ENCODE measurements at places on chromosomes 2 and 18. TPM values are rescaled to one million over a fixed set of nuclear protein-coding genes. Genes with fewer than 3 reads are reported as not detected.

DNA sequence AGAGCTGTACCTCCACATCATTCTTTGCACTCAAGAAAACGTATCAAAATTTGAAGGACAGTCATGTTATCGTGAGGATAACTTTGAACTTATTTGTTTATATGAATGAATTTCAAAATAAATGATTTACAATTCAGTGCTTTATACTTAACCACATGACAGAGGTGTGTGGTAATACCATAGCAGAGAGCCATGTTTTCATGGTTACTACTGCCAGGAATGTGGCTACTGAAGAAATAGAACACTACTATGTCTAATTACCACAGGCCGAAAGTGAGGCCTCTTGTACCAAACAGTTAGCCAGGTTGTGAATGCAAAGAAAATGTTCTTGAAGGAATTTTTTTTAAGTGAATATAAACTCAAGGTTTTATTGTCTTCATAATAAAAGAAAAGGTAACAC is 49.2 kb downstream of the AAK1 start:
- DNase-seq = no peak

CNDP1 gene
- not detected for total RNA-seq

DNA sequence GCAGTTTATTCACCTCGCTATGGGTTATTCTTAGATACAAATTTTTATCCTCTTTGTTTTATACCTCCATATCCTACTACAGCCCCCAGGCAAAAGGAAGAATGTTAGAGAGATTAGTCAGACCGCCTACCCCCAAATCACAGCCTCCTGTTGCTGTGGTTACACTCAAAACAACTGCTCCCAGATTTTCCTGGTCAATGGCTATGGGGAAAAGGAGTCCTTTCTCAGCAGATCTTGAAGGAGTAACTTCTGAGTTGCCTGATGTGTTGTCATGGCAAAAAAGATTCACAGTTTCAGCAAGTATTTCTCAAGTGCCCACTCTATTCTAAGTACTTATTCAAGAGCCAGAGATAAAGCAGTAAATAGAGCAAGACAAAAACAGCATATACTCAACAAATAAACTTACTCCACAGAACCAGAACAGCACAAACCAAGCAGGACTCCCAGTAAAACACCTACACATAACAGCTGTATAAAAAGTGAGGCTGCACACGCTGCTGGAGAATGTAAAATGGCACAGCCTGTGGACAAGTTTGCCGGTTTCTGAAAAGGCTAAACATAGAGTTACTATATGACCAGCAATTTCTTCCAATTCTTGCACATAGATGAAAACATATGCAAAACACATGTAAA is 104.8 kb downstream of the NOL10 start:
- peak; percentile 64 for DNase-seq

SNTG2 gene
- total RNA-seq = not detected

GRCh38 chr2:201231781-201232466 is 28.4 kb upstream of the CASP8 start:
- peak; percentile 96 for DNase-seq

DNA sequence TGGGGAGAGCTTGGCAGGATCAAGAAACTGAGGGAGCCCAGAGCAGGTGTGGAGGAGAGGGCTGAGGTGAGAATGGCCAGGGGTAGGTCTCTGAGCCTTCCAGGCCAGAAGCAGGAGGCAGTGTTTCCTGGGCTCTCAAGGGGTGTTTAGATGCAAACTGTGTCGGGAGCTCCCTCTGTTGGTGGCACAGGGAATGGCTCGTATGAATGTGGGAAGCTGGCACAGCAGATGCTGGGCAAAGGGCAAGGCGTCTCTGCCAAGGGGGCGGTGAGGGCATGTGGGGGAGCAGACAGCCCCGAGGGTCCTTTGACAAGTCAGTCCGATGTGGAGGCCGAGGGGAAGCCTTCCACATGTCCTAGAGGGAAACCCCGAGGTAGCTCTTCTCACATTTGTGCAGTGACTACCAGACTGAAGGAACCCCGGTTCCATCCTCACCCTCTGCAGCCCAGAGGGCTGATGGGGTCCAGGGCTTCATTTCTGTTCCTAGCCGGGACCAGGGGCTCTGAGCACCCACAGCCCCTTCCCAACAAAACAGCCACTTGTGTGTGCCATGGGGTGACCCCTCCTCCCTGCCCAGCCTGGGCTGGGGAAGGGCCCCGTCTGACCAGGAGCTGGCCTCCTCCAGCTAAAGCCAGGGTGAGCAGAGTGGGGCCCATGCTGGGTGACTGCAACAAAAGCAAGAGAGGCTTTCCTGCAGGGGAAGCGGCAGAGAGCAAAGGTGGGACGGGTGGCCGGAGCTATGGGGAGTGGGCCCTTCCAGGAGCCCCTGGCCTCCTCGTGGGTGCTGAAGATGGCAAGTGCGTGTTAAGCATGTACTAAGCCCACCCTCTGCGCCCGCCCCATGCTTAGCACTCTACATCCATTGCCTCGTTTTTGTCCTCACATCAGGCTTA is 103.4 kb downstream of the SEPTIN10 start:
- peak; percentile 84 for DNase-seq

- no peak for DNase-seq
Measured at GRCh38 chr18:46894124-46894523, 23.2 kb downstream of the PIAS2 start.

- DNase-seq = no peak
Measured at GRCh38 chr2:129233166-129233565, 746.3 kb upstream of the RAB6C start.

- DNase-seq = no peak
Measured at GRCh38 chr18:59902131-59902992, 2.6 kb downstream of the PMAIP1 start.

DNA sequence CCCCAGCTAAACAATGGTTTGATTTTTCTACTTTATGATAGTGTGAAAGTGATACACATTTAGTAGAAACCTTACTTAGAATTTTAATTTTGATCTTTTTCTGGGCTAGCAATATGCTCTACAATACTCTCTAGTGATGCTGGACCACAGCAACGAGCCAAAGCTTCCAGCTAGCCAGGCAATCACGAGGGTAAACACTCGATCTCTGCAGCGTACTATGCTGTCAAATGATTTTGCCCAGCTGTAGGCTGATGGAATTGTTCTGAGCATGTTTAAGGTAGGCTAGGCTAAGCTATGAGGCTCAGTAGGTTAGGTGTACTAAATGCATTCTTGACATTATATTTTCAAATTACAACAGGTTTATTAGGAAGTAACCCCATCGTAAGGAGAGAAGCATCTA is 207.5 kb downstream of the LRRTM4 start:
- no peak for DNase-seq

ABHD1 gene
- total RNA-seq = 0.03 TPM

GRCh38 chr2:190412966-190413365 is 4.8 kb downstream of the MFSD6 start:
- no peak for DNase-seq

- DNase-seq = no peak
Measured at GRCh38 chr2:103293742-103294077, 531.9 kb downstream of the TMEM182 start.

DNA sequence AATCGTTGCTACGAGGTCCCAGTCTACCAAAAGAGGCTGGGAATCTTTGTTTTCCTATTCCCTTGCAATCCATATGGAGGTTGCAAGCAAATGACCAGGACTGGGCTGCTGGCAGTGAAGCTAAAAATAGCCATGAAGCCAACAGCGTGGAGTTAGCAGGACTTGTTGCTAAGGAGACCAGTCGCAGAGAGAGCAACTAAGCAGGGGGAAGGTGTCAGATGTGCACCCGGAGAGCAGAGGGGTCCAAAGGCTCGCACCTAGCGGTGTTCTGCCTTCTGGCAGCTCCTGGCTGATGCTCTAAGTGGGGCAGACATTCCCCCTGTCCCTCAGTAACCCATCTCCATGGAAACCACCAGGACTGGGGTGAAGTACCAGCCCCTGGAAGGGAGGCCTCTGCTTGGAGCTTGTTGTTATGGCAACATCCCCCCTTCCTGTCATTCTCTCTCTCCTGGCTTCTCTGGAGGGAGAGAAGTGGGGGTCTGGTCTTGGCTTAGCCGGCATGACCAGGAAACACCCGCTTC is 84.6 kb downstream of the DNMT3A start:
- peak; percentile 69 for DNase-seq

TGFA gene
- total RNA-seq = 5.6 TPM

Data from hepatocyte (in vitro differentiated cells).